ENCODE measurements at places on chromosomes 11 and 22.

- no peak for DNase-seq
These were observed 99.9 kb upstream of the PAX6 start for GRCh38 chr11:31910950-31911576.

DNA sequence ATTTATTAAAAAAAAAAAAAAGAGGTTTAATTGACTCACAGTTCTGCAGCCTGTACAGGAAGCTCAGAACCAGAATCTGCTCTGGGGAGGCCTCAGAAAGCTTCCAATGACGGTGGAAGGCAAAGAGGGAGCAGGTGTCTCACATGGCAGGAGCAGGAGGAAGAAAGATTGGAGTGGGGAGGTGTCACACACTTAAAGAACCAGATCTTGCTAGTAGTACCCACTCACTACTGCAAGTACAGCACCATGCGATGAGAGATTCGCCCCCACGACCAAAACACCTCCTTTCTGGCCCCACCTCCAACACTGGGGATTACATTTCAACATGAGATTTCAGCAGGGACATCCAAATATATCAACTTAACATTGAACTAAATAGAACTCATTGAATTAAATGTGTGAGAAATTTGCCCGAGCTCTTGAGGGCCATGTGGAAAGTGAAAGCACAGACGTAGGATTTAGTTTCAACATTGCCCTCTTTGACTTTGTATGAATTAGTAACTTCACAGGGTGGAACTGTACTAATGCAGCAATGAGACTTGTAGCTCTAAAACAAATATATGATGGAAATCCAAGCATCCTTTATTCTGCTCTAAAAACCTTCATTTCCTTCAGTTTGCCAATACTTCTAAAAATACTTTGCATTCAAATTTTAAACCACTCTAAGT is 628.2 kb downstream of the FAM181B start:
- no peak for DNase-seq

DNA sequence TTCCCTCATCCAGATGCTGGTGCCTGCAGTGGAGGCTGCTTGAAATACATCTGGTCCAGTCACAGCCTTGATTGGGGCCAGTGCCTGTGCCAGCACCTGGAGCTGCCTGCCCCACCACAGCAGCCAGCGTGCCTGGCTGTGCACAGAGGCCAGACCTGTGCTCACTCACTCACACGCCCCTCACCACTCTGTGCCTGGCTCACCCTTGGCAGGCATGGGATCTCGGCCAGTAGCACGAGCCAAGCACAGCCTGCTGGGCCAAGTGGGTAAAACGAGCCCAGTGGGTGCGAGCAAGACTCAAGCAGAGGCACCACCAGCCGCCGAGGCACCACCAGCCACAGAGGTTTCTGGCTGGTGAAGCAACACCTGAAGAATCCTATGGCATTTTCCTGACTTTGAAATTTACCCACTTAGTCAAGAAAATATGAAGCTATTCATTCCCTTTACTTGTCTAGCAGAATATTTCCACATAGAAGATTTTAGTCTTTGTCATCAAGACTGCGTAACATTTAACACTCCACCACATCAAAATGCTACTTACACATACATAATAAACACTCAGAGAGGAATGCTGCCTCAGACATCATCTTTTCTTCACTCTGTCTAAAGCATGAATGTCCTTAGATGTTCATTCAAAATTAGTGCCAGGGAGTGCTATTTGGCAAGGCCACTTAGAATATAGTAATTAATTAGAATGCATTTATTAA is 424.3 kb upstream of the FAT3 start:
- DNase-seq, result no peak

GRCh38 chr11:125950696-125951651 is 5.1 kb downstream of the VSIG10L2 start:
- no peak for DNase-seq

DNA sequence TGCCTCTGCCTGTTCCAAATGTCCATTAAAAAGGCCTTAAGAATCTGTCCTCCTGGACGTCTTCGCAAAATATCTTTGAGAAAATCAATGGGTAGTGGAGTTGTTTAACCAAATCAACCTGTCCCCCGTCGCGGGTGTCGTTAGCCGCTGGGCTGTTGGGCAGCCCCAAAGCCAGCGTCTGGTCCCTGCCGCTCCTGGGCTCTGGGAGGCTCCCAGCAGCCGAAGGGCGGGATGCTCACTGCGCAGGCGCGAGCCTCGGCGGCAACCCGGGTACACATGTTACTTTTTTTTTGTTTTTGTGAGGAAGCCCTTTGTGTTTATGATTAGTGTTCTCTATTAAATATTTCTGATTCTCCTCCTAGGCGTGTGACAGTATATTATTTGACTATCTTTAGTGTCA is 12.6 kb downstream of the MMP10 start:
- no peak for DNase-seq

- DNase-seq, result no peak
These were observed 70.2 kb downstream of the DDX10 start for GRCh38 chr11:108734956-108735559.

- DNase-seq, result no peak
These were observed 287.7 kb downstream of the TMEM135 start for GRCh38 chr11:87325490-87325872.

GRCh38 chr22:39120983-39121382 is 23.9 kb downstream of the APOBEC3H start:
- no peak for DNase-seq

Measured in non-pigmented ciliary epithelial cell (primary cell).